ENCODE measurements at places on chromosomes 3 and 15. TPM values are rescaled to one million over a fixed set of nuclear protein-coding genes. Genes with fewer than 3 reads are reported as not detected.

SEMA3F gene
- 18.7 TPM for total RNA-seq

ZNF660 gene
- total RNA-seq, result not detected

WDR49 gene
- not detected for total RNA-seq

GASK1A gene
- not detected for total RNA-seq

TLR9 gene
- total RNA-seq, result 0.02 TPM

FANCD2OS gene
- total RNA-seq, result not detected
